Stimulated activated CD8-positive, alpha-beta memory T cell treated with anti-CD3 and anti-CD28 coated beads, Interleukin-7, amount 100 ng/mL, for 4 hours (primary cell): ENCODE measurements at places on chromosomes 1 and 21.

DNA sequence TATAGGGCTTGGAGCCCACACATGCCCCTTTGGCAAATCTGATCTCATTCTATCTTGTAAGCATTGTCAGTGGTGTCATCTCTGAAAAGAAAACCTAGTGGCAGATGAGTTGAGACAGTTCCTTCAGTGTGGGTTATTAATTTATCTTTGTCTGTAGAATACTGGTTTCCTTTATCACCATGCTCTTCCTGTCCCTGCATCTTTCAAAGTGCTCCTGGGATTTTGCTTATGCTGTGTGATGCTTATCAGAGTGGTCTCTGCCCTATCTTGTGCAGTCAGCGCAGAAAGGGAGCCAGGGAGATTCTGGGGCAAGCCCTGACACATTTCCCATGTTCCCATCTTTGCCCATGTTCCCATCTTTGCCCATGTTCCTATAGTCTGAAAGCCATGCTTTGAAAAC, 402.9 kb downstream of the RWDD3 start:
- no peak for DNase-seq

GRCh38 chr1:96703186-96703585, 18.4 kb upstream of the PTBP2 start:
- no peak for DNase-seq

DNA sequence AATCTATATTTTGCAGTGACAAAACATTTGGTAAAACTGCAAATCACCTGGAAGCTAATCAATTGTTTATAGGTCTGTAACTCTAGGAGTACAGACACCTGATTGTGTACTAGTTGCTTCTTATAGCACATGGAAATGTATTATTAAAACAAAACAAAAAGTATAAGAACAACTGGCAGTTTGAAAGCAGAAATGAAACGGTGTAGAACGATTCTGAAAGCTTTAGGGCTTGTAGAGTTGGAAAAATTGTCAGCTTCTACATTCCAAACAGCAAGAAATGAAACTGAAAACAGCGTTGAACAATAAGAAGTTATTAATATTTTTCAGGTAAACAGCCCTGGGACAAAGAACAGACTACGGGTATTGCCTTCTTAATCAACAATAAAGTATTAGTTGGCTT, 273.3 kb downstream of the OLFM3 start:
- DNase-seq, result no peak

- DNase-seq, result no peak
Measured at GRCh38 chr1:234607109-234608024, 2.6 kb downstream of the IRF2BP2 start.

- DNase-seq, result no peak
Measured at GRCh38 chr1:237232501-237232900, 190.5 kb downstream of the RYR2 start.

DNA sequence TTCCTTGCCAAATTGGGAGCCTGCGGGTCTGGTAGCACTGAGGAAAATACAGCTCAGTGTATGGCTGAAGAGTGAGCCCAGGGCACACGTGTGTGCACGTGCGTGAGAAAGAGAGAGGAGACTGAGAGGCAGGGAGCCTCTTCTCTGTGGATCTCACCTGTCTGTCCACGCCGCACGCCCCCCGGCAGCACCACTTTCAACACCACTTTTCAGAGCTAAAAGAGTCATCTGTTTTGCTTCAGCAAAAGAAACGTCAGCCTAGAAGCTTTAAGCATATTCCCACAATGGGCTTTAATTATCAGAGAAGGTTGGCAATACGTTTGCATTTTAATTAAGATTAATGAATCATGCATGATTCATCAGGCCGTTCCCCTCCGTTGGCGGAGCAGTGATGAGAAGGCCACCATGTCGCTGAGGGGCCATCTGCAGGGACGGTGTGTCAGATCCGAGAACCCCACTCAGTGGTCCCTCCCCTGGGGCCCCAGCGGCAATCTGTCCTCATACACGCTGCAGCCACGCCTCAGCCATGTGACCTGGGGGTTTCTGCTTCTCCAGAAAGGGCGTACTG, 56.8 kb downstream of the SIK1 start:
- no peak for DNase-seq

- DNase-seq, result no peak
Measured at GRCh38 chr1:239733995-239734394, 347.6 kb downstream of the CHRM3 start.

- DNase-seq, result no peak
Measured at GRCh38 chr1:234839663-234840062, 229.7 kb upstream of the IRF2BP2 start.

GRCh38 chr1:108007531-108007930, 42.6 kb upstream of the VAV3 start:
- DNase-seq, result no peak

DNA sequence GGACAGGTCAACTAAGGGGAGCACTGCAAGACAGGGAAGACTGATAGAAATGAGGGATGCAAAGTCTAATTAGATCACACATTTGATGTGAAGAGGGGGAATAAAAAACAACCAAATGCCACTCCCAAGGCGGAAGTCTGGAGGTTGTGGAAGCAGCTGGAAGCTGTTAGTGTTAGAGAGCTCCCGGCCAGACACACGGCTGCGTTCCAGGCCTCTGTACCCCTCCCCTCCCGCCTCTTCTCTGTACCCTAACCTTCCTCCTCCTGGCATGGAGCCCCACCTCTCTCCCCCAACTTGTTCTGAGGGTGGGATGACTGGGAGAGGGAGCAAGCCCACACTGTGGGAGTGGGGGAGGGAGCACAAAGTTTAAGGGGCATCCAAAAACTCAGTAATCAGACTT, 67.0 kb downstream of the PLEKHA6 start:
- DNase-seq, result no peak

DNA sequence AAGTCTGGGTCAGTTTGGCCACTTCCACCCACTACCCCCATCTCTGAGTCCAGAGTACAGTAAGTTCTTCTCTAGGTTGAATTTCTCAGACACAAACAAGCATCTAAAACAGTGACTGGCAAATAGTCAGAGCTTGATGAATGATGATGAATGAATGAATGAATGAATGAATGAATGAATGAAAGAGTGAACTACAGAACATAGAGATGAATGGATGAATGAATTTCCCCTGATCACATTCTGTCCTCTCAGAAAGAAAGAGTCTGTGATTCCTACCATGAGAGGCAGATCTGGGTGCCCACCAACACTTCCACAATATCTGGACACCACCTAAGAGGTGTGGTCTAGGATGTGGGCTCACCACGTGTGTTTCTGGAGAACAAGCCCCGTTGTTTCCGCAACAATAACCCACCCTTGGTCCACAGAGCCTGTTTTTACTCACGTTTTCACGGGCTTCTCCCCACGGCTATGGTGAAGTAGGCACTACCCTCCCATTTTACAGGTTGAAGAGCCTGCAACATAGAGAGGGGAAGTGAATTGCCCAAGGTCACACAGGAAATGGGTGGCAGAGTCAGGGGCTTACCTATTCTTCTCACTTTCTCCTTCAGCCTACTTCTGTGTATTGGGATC, 40.2 kb upstream of the IFFO2 start:
- DNase-seq, result no peak

- no peak for DNase-seq
Measured at GRCh38 chr1:164240081-164240480, 318.9 kb upstream of the PBX1 start.

DNA sequence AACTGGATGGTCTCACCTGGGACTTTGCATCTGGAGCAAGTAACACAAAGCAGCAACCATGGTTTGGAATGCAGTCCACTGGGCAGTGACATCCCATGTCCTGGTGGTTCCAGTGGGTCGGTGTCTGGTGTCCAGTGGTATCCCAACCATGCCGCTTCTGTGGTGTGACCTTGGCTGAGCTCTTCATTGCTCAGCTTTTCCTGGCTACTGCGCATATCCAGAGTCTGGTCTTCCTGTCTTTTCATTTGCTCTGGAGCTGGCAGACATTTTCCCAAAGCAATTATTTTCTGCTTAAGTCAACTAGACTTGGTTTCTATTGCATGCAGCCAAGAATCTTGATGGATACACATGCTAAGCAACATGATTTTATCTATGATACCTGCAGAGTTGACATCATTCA, 28.4 kb upstream of the CD2 start:
- no peak for DNase-seq

- DNase-seq, result no peak
Measured at GRCh38 chr1:170592591-170593111, 60.7 kb downstream of the GORAB start.

DNA sequence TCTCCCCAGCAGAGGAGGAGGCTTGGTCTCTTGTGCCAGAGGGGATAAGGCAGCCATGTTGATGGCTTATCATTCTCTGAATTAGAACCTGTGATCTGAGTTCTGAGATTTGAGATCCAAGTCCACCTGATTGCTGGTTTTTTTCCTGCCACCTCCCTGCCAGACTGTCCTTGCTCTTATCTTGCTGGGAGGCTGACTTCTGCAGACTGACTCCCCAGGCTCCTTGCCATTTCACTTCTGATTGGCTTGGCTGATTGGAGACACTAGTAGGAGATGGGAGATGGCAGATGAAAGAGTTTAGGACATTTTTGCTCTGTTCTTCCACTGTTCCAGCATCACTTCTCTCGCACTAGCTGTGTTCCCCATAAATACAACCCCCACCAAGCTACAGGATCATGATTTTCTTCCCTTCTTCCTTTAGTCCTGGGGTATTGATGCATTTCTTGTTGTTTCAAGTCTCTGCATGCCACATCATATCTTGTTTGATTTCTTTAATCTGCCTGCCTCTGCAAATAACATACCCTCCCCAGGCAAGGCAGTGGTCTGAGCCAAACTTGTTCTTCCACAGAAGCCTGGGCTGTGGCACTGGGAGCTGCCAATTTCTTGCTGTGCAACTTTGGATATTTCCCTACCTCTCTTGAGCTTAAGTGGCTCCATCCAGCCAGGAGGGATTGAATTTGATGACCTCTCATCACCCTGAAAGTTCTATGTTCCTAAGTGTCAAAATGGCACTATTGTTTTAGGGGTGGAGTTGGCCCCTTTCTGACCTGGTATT, 963 bp upstream of the CYP4B1 start:
- DNase-seq, result no peak

- no peak for DNase-seq
Measured at GRCh38 chr21:29433366-29434059, 134.8 kb downstream of the BACH1 start.

- DNase-seq, result peak; percentile 80
Measured at GRCh38 chr21:25561668-25562641, 45.3 kb downstream of the MRPL39 start.

GRCh38 chr1:207313131-207313530, 8.3 kb upstream of the CD55 start:
- no peak for DNase-seq

- no peak for DNase-seq
Measured at GRCh38 chr21:36489103-36489775, 9.3 kb upstream of the CLDN14 start.

DNA sequence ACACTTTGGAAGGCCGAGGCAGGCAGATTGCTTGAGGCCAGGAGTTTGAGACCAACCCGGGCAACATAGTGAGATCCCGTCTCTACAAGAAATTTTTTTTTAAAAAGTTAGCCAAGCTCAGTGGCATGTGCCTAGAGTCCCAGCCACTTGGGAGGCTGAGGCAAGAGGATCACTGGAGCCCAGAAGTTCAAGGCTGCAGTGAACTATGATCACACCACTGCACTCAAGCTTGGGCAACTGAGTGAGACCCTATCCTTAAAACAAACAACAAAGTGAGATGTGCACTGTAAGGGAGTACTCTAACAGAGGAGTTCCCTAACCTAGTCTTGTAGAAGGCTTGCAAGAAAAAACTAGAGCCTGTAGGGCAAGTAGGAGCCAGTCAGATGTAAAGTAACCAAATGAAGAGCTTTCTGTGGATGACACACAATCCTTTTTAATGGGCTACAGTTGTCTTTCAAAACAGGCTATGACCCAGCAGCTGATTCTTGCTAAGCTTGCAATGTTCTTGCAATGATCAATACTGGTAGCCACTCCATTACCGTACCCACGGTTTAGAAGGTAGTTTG, 38.0 kb upstream of the SRP9 start:
- no peak for DNase-seq

DNA sequence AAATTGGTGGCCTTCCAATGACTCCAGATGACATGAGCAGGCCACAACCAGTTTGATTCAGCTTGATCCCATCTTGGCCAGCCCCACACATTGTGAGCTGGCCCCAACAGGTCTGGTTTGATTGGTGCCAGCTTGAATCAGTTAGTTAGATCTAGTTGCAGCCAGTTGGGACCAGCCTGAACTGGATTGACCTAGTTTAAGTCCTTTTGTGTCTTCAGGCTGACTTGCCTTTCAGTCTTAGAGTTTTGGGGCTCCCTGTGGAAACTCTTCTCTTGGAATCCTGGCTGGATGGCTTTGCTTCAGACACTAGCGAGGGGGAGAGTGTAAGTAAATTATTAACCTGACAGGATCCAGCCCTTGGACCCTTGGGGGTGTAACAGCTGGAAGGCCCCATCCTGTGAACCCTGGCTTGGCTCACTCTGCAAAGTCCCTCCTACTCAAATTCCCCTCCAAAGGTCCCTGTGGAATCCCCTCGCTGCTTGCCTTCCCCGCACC, 36.2 kb upstream of the POU3F1 start:
- DNase-seq, result no peak

DNA sequence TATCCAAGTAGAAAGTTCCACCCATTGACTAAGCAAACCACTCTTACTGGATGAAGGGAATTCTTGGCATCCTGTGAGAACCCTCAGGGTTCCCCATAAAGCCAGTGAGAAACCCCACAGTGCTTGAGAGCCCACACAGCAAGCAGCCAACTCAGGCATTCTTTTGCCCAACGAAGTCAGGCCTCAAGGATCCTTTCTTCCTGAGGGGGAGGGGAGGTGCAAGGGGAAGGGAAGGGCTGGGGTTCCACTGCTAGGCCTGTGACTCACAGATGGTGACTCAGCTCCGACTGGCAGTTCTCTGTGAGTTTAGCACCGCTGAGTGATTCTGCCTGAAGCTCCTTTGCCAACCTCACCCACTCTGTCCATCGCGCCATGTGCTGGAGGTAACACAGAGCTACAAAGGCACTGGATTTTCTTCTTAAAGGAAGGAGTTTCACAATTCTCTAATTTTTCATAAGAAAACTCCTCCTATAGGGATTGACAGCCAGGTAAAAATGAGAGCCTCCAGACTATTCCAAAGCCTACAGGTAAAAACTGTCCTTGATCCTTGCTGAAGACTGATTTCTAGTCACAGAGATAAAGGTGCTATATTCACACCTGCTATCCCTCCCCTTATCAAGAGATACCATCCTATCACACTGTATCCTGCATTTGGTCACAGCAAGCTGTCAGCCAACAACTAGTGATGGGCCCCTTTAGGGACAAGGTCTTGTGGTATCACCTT, 4.8 kb downstream of the ENO1 start:
- DNase-seq, result peak; percentile 81

GRCh38 chr1:2001773-2002411, 1.7 kb downstream of the CFAP74 start:
- DNase-seq, result no peak

GRCh38 chr1:31571340-31572295, 4.7 kb upstream of the TINAGL1 start:
- DNase-seq, result no peak

GRCh38 chr21:36381841-36382589, 3.2 kb upstream of the CHAF1B start:
- no peak for DNase-seq

- no peak for DNase-seq
Measured at GRCh38 chr1:3904006-3904842, 4.2 kb upstream of the C1orf174 start.
